WTC11 (cell line): ENCODE measurements at places on chromosomes 11 and 22. TPM values are rescaled to one million over a fixed set of nuclear protein-coding genes. Genes with fewer than 3 reads are reported as not detected.

DNA sequence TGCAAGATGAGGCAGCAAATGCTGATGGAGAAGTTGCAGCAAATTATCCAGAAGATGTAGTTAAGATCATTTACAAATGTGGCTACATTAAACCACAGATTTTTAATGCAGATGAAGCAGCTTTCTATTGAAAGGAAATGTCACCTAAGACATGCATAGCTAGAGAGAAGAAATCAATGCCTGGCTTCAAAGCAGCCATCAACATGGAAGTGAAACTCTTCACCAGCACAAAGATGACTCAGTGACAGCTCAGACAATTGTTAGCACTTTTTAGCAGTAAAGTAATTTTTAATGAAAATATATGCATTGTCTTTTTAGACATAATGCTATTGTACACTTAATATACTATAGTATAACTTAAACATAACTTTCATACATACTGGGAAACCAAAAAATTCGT, 71.4 kb downstream of the FANCF start:
- peaks cover 15% of the 10 kb centered on the region for H3K4me1 ChIP-seq
- DNase-seq: no peak
- no peaks in the 10 kb centered on the region for H3K27me3 ChIP-seq
- no peak overlapping the region for H3K4me3 ChIP-seq
- no peaks in the 10 kb centered on the region for H3K36me3 ChIP-seq

- DNase-seq: no peak
- H3K27ac ChIP-seq: no peak overlapping the region
- peaks cover 15% of the 10 kb centered on the region for H3K4me1 ChIP-seq
- H3K36me3 ChIP-seq: no peaks in the 10 kb centered on the region
Measured at GRCh38 chr22:41555325-41555982, 5.4 kb upstream of the CSDC2 start.

GRCh38 chr11:69995697-69996096, 82.4 kb upstream of the ANO1 start:
- no peak for DNase-seq
- H3K27ac ChIP-seq: no peak overlapping the region
- peaks cover 64% of the 10 kb centered on the region for H3K27me3 ChIP-seq
- peaks cover 5% of the 10 kb centered on the region; the same call in 1 of the 2 replicates for H3K36me3 ChIP-seq
- peaks cover 18% of the 10 kb centered on the region for H3K4me1 ChIP-seq
- H3K4me3 ChIP-seq: no peak overlapping the region

GRCh38 chr22:29040385-29041275, 21.0 kb downstream of the C22orf31 start:
- H3K27ac ChIP-seq: peak overlapping the region; percentile 72
- no peak overlapping the region for H3K4me3 ChIP-seq
- H3K36me3 ChIP-seq: peaks cover 13% of the 10 kb centered on the region

GRCh38 chr22:34055525-34056200, 135.4 kb upstream of the LARGE1 start:
- peaks cover 6% of the 10 kb centered on the region for H3K27me3 ChIP-seq
- peaks cover 3% of the 10 kb centered on the region; the same call in 1 of the 2 replicates for H3K4me1 ChIP-seq
- peak; percentile 70 for DNase-seq
- H3K4me3 ChIP-seq: no peak overlapping the region
- no peak overlapping the region for H3K27ac ChIP-seq

- no peak overlapping the region; the same call in 1 of the 2 replicates for H3K27ac ChIP-seq
- no peaks in the 10 kb centered on the region for H3K27me3 ChIP-seq
- no peak for DNase-seq
- no peak overlapping the region for H3K4me3 ChIP-seq
- peaks cover 8% of the 10 kb centered on the region for H3K36me3 ChIP-seq
Measured at GRCh38 chr11:118536726-118537125, 5.7 kb downstream of the TMEM25 start.

DNA sequence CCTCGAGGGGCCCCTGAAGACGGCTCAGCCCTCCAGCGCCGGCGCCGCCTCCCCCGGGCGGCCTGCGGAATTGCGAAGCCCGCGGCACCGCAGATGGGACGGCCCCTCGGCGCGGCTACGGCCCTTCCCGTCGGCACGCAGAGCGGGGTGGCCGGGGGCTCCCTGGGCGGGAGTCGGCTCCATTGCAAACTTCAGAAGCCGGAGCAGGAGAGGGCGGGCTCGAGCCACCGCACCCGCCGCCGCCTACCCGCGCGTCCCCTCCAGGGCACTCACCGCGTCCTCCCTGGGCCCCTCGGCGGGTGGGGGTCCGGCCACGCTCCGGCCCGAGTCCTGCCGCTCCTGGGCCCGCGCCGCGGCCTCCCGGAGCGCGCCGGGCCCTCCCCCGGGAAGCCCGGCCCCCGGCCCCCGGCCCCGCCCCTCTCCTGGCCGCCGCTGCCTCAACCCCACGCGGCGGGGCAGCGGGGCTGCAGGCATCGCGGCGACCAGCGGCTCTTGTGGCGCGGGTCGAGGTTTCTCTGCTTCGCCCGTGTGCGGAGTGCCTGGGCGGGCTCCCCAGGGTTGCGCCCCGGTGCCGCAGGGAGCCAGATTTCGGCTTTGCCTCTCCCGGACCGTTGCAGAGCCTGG, at the start of gene PACSIN3:
TSS of gene PACSIN3 (minus strand) at position 359 of the 624 bp plus-strand sequence. CDS start 3,707 bp downstream, outside the sequence.
- peaks cover 3% of the 10 kb centered on the region; the same call in 1 of the 2 replicates for H3K36me3 ChIP-seq
- peaks cover 19% of the 10 kb centered on the region for H3K4me1 ChIP-seq
- peak within 1 kb of the TSS; percentile 86 for H3K27ac ChIP-seq
- peak within 1 kb of the TSS; percentile 81 for H3K4me3 ChIP-seq
- H3K27me3 ChIP-seq: peaks cover 9% of the 10 kb centered on the region

- no peaks in the 10 kb centered on the region for H3K36me3 ChIP-seq
- H3K27ac ChIP-seq: no peak overlapping the region
- DNase-seq: no peak
- H3K27me3 ChIP-seq: no peaks in the 10 kb centered on the region
- H3K4me3 ChIP-seq: no peak overlapping the region
- peaks cover 25% of the 10 kb centered on the region for H3K4me1 ChIP-seq
Measured at GRCh38 chr11:1513326-1514296, 27.0 kb upstream of the MOB2 start.

DNA sequence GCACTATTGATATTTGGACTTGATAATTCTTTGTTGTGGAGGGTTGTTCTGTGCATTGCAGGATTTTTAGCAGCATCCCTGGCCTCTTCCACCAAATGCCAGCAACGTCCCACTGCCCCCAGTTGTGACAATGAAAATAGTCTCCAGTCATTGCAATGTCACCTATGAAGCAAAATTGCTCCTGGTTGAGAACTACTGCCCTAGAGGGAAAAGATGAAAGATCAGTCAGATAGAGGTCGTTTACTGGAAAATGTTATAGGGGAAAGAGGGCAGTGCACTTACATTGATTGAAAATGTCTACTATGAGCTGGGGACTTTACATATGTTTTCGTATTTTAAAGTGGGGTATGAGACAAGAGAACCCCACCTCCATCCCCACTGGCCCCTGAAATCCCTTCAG, 77.1 kb upstream of the FAM181B start:
- no peaks in the 10 kb centered on the region for H3K36me3 ChIP-seq
- DNase-seq: no peak
- H3K4me1 ChIP-seq: peaks cover 14% of the 10 kb centered on the region
- H3K27me3 ChIP-seq: no peaks in the 10 kb centered on the region
- no peak overlapping the region for H3K4me3 ChIP-seq

DNA sequence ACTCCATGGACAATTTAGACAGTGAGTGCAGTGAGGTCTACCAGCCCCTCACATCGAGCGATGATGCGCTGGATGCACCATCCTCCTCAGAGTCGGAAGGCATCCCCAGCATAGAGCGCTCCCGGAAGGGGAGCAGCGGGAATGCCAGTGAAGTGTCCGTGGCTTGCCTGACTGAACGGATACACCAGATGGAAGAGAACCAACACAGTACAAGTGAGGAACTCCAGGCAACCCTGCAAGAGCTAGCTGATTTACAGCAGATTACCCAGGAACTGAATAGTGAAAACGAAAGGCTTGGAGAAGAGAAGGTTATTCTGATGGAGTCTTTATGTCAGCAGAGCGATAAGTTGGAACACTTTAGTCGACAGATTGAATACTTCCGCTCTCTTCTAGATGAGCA, 51.4 kb downstream of the SPECC1L start:
- H3K27me3 ChIP-seq: no peaks in the 10 kb centered on the region
- H3K27ac ChIP-seq: no peak overlapping the region
- peaks cover 46% of the 10 kb centered on the region for H3K36me3 ChIP-seq
- no peak for DNase-seq
- H3K4me3 ChIP-seq: no peak overlapping the region

GRCh38 chr11:61507962-61508861, at the start of gene LRRC10B:
LRRC10B (plus strand) TSS chr11:61508749; CDS start chr11:61508999, 250 bp downstream.
- peaks cover 56% of the 10 kb centered on the region for H3K4me1 ChIP-seq
- peak within 1 kb of the TSS; percentile 66 for H3K4me3 ChIP-seq
- H3K36me3 ChIP-seq: no peaks in the 10 kb centered on the region
- peak; percentile 85 for DNase-seq

- no peak overlapping the region for H3K4me3 ChIP-seq
- no peak overlapping the region for H3K27ac ChIP-seq
- no peaks in the 10 kb centered on the region for H3K27me3 ChIP-seq
- peak; percentile 10 for DNase-seq
Measured at GRCh38 chr22:28017859-28018258, 98.8 kb upstream of the PITPNB start.

DNA sequence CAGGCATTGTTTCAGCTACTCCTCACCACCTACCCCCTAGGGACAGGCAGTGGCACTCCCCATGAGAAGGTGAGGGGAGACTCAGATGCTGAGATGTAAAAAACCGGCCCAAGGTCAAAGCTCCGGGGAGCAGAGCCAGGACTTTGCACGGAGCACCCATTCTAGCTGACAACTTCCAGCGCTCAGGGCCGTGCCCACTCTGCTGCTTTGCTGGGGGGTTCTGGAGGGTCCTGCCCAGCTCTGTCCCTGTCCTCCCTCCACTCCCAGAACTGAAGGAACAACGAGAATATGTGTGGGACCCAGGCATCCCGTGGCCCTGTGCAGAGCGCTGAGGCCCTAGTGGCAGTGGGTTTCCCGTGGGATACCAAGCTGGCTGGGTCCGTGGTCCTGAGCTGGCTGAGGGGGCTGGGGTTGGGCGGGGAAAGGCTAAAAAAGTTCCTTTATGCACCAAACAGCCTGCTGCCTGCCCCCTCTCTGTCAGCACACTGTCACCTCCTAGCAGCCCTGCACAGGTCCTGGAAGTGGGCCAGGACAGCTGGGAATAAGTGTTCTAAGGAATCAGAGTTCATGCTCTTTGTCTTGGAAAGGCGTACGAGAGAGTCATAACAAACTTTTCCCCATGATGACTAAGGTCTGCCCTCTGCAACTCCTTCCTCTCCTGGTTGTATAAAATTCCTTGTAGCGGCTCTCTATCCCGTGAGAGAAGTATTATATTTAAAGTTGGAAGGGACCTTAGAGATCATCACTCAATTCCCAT, 1.9 kb downstream of the MS4A10 start:
- no peaks in the 10 kb centered on the region for H3K4me1 ChIP-seq
- no peak for DNase-seq
- H3K4me3 ChIP-seq: no peak overlapping the region
- H3K36me3 ChIP-seq: peaks cover 8% of the 10 kb centered on the region
- H3K27ac ChIP-seq: no peak overlapping the region

GRCh38 chr22:19062139-19062942, 59.9 kb downstream of the DGCR2 start:
- no peak for DNase-seq
- no peaks in the 10 kb centered on the region for H3K4me1 ChIP-seq

GRCh38 chr22:38694940-38695339, 5.8 kb downstream of the JOSD1 start:
- no peak for DNase-seq
- H3K27me3 ChIP-seq: no peaks in the 10 kb centered on the region
- no peak overlapping the region for H3K4me3 ChIP-seq
- no peak overlapping the region for H3K27ac ChIP-seq
- peaks cover 16% of the 10 kb centered on the region for H3K36me3 ChIP-seq

DNA sequence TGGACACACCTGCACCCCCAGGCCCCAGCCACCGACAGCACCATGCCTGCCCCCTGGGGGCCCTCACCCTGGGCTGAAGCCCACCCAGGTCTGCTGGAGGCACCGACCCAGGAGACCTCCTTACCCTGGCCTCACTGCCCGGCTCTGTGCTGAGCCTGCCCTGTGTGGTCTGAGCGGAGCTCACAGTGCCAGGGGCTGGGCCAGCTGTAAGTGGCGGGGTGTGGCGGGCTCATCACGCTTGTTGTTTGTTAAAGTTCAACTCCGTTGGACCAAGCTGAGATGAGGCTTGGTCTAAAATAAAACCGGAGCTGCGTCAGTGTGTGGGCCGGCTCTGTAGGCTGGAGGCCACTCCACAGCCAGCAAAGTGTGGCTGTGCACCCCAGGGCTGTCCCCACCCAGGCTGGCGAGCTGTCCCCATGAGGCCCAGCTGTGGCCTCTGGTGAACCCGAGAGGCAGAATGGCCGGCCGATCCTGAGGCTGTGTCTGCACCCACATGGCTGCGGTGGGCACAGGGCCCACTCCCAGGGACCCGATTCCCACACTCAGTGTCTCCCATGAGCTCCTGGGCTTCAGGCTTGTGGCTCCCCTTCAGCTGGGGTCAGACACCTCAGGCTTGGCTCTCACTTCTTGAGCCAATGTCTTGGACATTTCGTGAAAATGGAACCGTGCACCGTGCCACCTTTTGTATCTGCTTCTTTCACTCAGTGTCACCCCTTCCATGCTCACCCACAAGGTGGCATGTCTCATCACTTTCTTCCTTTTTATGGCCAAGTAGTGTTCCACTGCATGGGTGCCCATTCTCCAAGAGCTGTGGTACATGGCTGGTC, 137.9 kb downstream of the CTTN start:
- H3K36me3 ChIP-seq: peaks cover 7% of the 10 kb centered on the region; the same call in 1 of the 2 replicates
- no peak for DNase-seq
- H3K4me3 ChIP-seq: no peak overlapping the region
- H3K4me1 ChIP-seq: peaks cover 19% of the 10 kb centered on the region

DNA sequence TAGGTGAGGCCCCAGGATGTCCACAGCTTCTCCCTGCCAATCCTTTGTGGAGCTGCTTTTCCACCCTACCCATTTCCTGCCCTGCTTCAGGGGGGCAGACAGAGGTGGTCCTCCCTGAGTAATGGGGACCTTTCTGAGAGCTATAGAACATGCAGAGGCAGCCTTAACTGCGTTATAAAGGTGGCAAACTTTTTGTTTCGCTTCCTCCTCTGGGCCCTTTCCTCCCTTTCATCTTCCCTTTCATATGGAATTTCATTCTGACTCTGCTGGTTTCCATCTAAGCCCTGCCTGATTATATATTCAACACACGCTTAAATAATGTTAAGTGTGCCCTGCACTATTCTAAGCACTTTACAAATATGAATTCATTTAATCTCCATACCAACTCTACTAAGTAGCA, 169.3 kb upstream of the E2F8 start:
- H3K4me1 ChIP-seq: peaks cover 28% of the 10 kb centered on the region
- H3K4me3 ChIP-seq: no peak overlapping the region
- no peak for DNase-seq
- H3K27ac ChIP-seq: no peak overlapping the region
- H3K36me3 ChIP-seq: no peaks in the 10 kb centered on the region

EMID1 gene
- total RNA-seq: 6.0 to 8.6 TPM (median 6.1 TPM) in 3 replicates

SCARF2 gene
- 17.4 to 26.3 TPM (median 17.5 TPM) in 3 replicates for total RNA-seq

OR51B4 gene
- total RNA-seq: not detected in 3 replicates

FGF19 gene
- total RNA-seq: 17.6 to 19.3 TPM (median 18.6 TPM) in 3 replicates

WT1 gene
- total RNA-seq: 0.09 to 0.16 TPM in 2 of 3 replicates, not detected in the other

XKR3 gene
- not detected in 3 replicates for total RNA-seq

SWAP70 gene
- total RNA-seq: 24.1 to 27.8 TPM (median 27.6 TPM) in 3 replicates

MS4A4A gene
- total RNA-seq: not detected in 3 replicates

OR52E8 gene
- total RNA-seq: not detected in 3 replicates

KRTAP5-1 gene
- not detected in 3 replicates for total RNA-seq
